ENCODE measurements at places on chromosomes 2 and 18. TPM values are rescaled to one million over a fixed set of nuclear protein-coding genes. Genes with fewer than 3 reads are reported as not detected.

DNA sequence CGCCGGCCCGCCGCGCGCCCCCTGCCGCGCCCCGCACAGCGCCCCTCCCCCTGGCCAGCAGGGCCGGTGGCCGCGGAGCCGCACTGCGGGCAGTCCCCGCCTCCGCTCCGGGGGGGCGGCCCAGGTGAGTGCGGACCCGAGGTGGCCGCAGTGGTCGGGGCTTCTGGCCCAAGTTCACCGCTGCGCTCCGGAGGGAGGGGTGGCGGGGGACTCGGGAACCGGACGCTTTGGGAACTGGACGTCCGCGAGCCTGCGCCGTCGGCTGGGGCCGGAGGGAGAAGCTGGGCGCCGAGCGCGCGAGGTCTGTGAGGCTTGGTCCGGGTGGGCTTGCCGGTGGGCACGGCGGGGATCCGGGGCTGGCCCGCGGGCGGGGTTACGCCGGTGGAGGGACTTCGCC is 591 bp upstream of the LDLRAD4 start:
- H3K27me3 ChIP-seq: peaks cover 14% of the 10 kb centered on the region
- H3K36me3 ChIP-seq: peaks cover 3% of the 10 kb centered on the region
- H3K27ac ChIP-seq: no peak overlapping the region
- H3K4me3 ChIP-seq: no peak overlapping the region
- peaks cover 16% of the 10 kb centered on the region for H3K4me1 ChIP-seq
- DNase-seq: no peak

DNA sequence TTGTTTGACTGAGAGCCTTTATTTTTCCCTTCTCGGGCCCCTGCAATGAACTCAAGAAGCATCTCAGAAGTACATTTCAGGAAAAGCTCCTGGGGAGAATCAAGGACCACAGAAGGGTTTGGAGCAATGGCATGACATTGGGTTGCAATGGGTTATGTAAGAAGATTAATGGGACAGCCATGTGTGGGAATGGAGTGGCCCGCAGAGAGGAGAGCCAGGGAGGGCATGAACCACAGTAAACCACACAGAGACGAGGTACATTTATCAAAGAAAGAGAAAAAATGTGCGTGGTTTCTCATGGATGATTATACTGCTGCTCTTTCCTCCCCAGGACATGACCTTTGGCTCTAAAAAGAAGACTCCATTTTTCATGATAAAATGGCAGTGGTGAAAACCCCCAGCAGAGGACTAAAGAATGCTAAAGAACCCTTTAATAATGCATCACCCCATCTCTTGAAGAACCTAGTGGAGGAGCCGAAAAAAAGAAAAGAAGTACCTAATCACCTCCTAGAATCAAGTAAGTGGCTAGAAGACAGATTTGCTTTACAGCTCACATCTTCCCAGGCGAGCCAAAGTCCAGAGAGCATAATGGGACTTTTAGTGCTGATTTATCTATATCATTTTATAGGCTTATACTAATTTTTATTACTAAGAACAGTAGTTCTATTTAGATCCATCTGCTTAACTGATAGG is 1.7 kb downstream of the CFAP221 start:
- H3K27me3 ChIP-seq: peaks cover 33% of the 10 kb centered on the region
- no peak overlapping the region for H3K4me3 ChIP-seq
- H3K4me1 ChIP-seq: peaks cover 9% of the 10 kb centered on the region
- no peak overlapping the region for H3K27ac ChIP-seq
- DNase-seq: no peak

- H3K4me3 ChIP-seq: no peak overlapping the region
- H3K27me3 ChIP-seq: peaks cover 3% of the 10 kb centered on the region
- no peaks in the 10 kb centered on the region for H3K4me1 ChIP-seq
- H3K36me3 ChIP-seq: no peaks in the 10 kb centered on the region
Observed at GRCh38 chr18:58315041-58315440, 271.0 kb downstream of the NEDD4L start.

GRCh38 chr18:67486534-67486933 is 30.0 kb downstream of the DSEL start:
- no peaks in the 10 kb centered on the region for H3K4me1 ChIP-seq
- no peaks in the 10 kb centered on the region for H3K27me3 ChIP-seq
- no peaks in the 10 kb centered on the region for H3K36me3 ChIP-seq

DNA sequence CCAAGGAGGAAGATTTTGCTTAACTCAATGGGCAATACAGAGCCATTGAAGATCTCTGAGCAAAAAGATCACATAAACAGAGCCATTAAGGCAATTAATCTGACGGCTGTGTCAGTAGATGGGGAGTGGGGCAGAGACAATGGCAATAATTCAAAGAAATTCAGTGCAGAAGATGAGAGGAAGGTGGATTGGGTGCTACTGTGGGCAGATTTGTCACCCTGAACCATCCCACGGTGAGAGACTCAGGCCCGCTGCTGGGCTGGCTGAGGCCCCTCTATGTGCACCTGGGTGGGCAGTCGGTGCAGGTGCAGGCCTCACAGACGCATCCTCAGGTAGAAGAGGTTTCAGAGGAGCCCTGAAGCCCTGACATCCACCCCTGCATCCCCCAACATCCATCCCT is 458.6 kb downstream of the EIPR1 start:
- no peak overlapping the region for H3K4me3 ChIP-seq
- no peak overlapping the region for H3K27ac ChIP-seq
- no peaks in the 10 kb centered on the region for H3K27me3 ChIP-seq
- no peak for DNase-seq

- H3K27ac ChIP-seq: peak overlapping the region; percentile 79
- H3K4me3 ChIP-seq: no peak overlapping the region
- peaks cover 16% of the 10 kb centered on the region for H3K36me3 ChIP-seq
- H3K27me3 ChIP-seq: peaks cover 4% of the 10 kb centered on the region
Observed at GRCh38 chr2:218262631-218263586, 2.1 kb downstream of the GPBAR1 start.

REG3A gene
- polyA plus RNA-seq: not detected

PARD3B gene
- not detected for polyA plus RNA-seq

Measured in immature natural killer cell (primary cell).